ENCODE measurements at places on chromosomes 16 and 17.
A peak's percentile ranks its signal among the peaks of the same experiment; 100 is the strongest.

DNA sequence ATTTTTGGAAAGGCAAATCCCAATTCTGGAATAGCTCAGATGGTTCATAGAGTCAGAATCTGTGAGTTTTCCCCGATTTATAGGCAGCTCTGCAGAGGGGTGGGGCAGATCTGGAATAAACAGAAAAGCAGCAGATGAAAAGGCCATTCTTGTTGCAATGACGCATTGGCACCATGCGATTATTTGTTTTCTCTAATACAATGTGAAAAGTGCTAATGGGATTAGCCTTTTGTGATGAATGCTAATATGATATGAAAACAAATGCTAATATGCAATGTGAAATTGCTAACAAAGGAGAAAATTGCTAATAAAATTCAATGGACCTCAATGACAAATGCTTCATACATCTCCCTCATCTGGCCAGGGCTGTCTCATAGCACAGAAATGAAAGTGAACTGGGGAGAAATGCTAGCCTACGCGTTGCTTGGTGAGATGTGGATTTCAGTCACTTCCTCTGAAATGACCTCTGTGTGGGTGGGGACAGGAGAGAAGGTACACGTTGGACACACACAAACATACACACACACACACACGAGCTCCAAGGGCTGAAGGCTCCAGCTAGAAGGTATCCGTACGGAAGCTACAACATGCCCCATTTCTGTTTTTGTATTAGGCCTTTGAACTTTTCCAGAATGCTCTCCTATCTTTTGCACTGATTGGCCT is 394.5 kb downstream of the XYLT1 start:
- DNase-seq = no peak

DNA sequence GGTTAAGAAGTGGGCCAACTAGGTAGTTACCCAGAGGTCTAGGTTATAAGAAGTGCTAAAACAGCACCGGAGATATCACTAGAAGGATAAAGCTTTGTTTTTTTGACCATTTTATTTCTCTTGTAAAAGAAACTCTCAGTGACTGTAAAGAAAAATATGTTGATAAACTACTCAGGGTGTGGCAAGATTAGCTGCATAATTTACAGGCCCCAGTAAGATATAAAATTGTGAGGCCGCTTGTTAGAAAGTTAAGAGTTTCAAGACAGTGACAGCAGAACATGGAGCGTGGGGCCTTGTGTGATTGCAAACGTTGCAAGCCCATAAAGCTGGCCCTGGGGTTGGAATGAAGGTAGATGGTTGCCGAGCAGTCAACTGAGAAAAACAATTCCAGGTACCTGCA is 263.7 kb upstream of the EEF2KMT start:
- DNase-seq = no peak

GRCh38 chr17:17603178-17603894 is 11.8 kb upstream of the PEMT start:
- no peak for DNase-seq

- DNase-seq = no peak
Measured at GRCh38 chr17:32503251-32504165, 16.7 kb downstream of the CDK5R1 start.

DNA sequence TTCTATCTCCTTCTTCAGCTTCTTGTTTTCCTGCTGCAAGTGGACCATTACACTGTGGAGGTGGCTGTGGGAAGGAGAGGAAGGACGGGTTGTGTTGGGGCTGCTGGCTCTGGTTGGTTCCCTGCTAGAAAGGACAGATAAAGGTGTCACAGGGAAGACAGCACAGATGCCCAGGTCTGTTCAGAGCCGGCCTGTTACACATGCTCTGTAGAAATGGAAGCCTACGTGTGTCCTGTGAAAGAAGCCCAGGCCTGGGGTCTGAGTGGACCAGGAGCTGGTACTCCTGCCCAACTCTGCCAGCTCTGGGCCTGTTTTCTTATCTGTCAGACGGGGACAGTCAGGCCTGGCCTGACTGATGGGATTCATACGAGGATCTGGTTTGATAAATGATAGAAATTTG is 26.4 kb downstream of the DHX38 start:
- no peak for DNase-seq

DNA sequence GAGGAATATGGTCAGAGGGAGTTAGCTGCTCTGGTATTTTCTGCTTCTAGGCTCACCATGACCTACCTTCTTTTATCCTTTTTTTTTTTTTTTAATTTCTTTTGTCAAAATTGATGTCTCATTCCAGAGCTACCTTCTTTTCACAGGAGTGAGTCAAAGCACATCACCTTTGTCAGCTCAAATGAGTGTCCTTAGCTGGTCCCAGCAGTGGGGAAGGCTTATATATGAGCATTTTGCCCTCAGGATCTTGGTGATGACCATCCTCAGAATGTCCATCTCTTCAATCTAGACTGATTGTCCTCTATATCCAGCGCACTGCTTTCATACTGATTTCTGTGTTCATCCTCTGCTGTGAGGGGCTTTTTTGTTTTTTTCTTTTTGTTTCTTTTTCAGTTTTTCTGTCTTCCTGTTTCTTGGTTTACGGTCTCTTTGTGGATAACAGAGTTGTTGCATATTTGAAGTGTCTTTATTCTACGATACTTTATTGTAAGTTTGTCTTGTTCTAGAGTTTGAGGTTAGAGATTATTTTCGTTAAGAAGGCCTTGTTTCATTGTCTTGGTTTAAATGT is 24.9 kb downstream of the CBFB start:
- DNase-seq = no peak

GRCh38 chr17:56912105-56912999 is 1.5 kb downstream of the TRIM25 start:
- no peak for DNase-seq

DNA sequence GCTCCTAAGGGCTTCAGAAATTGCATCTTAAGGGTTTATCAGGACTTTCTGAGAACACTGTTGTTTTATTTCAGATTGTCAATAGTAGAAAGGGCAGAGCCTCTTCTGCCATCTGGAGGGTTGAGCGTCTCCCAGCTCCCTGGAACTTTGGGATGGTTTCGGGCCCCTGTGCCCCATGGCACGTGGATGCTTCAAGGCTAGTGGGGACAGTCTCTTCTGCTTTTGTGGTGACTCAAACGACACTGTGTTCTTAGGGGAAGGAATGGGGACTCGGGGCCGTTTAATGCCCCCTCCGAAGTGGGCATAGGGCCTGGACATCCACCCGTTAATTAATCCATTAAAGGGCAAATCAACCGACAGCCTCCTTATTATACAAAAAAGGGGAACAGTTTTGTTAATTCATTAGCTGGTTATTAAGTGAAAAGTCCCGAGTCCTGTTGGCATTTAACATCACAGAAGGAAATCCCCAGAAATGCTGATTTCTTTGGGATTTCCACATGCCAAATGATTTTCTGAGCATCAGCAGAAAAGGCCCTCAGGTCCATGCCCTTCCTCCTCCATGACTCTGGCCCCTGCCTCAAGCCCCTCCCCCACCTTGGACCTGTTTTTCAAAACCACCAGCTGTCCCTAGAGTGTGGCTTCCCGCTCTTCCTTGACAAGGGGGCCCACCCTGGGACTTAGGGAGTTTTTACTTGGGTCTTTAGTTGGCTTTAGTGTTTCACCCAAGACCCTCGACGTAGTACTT is 68.7 kb downstream of the ARSG start:
- no peak for DNase-seq

GRCh38 chr17:17985153-17985552 is 12.5 kb downstream of the DRC3 start:
- no peak for DNase-seq

GRCh38 chr16:48125888-48126287 is 29.9 kb downstream of the ABCC12 start:
- DNase-seq = no peak

GRCh38 chr17:32241640-32242039 is 24.0 kb upstream of the RHBDL3 start:
- no peak for DNase-seq

GRCh38 chr17:9028202-9028987 is 7.1 kb downstream of the NTN1 start:
- no peak for DNase-seq

- no peak for DNase-seq
Measured at GRCh38 chr17:77957235-77957856, 1.2 kb upstream of the TNRC6C start.

DNA sequence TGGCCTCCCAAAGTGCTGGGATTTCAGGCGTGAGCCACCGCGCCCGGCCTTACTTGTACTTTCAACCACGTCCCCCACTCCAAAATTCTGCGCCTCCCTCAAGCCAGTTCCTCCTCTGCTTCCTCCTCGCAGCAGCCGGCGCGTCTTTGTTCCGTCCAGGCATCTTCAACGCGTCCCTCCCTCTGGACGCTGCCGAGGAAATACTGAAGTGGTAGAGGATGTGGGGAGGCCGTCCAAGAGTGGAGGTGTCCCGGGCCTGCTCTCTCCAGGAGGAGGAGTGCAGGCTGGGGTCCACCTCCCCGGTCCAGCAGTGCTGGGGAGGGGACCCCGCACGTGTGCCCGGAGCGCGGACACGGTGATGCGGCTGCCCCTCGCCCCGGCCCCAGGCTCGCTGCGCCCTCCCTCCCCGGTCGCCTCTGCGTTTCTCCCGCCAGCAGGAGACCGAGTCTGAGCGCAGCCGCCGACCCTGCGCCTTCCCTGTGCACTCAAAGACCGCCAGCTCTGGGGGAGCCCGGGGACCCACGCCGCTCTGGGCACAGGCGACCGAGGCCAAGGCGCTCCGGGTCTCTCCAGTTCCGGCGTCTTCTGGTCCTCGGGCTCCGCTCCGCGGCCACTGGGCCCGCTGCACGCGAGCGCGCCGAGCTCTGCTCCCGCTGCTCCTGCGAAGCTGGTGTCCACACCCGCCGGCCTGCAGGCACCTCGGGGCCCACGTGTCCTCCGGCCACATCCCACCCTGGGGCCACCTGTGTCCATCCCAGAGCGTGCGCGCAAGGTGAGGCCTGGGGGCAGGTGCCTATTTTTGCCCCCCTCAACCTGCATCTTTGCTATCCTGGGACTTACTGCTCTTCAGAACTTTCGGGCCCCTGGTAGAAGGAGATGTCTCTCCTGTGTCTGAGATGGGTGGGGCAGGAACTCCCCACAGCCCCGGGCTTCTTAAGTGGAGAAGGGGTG is 31.7 kb downstream of the OSBPL7 start:
- DNase-seq = no peak

DNA sequence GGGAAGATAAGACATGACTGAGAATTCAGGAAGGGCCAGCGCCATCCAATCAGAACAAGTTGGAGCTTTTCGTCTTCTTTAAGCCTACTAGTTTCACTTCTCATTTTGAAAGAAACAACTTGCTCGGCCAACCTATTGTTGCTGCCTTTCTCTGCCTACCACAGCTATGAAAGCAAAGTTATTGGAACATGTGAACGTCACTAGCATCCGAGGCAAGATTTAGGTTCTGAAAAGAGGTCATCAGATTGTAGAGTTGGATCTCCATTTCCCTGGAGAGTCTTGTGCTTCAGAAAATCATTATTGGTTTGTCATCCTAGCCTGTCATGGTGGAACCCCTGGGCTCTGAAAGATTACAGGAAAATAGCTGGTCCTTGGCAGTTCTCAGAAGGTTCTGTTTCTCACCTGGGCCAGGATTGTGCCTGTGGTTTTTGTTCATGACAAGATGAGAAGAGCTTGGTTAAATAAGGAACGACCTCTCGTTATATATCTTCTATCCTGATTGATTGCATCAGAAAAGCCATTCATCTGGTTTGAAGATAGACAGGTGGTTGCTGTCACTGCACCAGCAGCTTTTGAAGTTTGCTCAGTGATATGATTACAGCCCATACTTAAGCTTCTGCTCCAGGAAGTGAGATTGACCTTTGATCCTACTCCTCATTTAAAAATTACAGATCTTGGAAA is 25.3 kb downstream of the CDH13 start:
- DNase-seq = no peak

DNA sequence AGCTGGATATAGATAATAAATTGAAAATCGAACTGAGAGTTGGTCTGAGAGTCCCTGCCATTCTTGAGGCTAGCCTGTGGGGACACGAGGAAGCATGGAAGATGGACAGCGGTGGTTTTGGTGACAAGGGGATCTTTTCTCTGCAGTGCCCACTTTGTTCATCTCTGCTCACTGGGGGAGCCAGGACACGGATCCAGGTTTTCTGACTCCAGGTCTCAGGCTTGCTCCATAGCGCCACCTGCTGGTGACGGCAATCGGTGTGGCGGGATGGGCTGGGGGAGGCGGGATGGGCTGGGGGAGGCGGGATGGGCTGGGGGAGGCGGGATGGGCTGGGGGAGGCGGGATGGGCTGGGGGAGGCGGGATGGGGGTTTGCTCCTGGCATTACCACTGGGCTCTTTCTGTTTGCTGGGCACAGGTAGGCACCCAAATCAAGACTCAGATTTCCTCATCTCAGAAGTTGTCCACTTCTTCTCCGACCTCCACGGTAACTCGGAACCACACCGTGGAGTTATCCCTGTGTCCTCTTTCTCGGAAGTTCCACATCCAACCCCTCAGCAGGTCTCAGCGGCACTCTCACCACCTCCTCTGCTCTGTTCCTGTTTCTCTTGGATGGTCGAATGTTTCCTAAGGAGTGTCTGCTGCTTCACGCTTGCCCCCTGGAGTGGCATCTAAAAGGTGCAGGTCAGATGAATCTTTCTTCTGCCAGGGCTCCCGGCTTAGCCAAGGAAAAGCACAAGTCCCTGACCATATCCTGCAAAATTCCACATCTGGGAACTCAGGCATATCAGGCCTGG is 142.4 kb downstream of the CYLD start:
- DNase-seq = peak; percentile 75

- DNase-seq = peak; percentile 88
Measured at GRCh38 chr17:79393358-79394052, 217.3 kb downstream of the RBFOX3 start.

DNA sequence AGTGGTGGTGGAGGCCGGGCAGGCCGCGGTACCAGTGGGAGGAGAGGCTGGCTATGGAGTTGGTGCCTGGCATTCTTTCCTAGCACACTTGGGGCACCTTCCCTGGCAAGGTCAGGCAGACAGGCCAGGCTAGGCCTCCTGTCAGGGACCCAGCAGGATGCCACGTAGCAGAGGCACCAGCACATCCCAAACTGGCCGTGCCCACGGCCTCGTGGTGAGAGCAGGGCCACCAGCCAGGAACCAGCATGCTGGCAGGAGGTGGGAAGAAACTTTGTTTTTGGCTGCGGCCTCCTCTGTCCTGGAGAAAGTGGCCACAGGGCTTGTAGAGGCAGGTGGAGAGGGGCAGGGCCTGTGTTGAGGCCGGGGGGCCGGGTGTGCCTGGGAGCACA is 57.6 kb upstream of the CBFA2T3 start:
- no peak for DNase-seq

DNA sequence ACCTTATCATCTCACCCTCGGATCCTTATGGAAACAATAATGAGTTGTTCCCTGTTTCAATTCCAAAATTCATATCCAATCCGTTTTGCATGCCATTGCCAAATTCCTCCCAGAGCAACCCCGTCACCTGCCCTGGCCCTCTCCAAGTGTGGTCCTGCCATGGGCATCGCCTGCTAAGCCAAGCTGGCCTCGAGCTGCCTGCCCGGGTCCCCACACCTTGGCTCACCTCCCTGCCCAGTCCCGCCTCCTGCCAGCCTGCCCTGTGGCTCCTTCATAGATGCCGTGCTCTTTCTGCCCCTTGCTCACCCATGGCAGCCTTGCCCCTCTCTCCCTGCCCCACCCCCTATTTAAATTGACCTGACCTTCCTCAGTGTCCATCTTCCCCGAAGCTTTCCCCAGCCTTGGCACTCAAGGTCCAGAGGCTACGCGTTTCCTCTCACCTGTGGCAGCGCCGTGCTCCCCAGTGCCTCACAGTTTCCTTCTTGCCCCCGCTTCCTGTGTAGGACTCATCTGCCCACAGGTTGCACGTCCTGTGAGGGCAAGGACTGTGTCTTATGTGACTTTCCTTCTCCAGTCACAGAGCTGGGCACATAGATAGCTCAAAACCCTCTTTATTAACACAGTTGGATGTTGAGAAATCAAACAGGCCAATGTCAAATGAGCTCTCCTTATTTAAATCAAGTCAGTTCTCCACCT is 12.7 kb downstream of the MAPT start:
- DNase-seq = no peak

- DNase-seq = no peak
Measured at GRCh38 chr17:82302991-82303943, 14.1 kb downstream of the CD7 start.
